NCI-H510A (cell line): ENCODE measurements at places on chromosomes 5 and 9.

DNA sequence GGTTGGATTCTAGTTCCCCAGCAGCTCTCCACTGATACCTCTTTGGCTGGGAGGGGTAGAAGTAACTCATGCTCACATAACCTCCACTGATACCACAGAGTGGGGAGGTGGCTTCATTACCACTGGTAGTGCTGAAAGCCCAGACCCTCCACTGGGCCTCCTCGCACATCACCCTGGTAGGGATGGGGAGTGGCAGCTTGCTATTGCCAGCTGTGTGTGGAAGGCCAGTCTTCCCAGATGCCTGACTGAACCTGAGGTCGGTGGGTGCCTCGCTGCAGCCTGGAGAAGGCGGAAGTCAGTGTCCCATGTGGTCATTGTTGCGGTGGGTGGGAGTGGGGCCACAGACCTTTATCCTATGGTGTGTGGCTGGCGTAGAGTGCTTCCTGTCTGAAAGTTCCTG lies 138.0 kb downstream of the TAF11L14 start:
- no peak for DNase-seq

GRCh38 chr9:29325894-29326293 lies 1752.6 kb upstream of the C9orf72 start:
- DNase-seq: no peak

DNA sequence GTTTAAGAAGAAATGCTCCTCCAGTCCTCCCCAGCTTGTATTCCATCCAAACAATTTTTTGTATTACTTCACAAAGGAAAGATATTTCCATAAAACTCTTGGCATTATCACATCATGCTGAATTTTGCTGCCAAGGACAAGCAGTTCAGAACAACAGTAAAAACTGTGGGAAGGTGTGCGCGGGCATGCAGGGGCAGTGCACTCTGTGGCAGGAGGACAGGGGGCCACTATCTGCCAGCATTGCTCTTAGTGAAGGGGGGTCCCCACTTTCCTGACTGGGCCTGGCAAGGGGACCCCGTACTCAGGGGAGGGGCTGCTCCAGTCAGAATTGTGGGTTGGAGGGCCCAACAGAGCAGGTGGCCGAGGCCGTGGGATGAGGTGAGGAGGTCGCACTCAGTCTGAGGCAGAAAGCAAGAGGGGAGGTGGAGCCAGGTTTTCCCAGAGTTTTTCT lies 32.8 kb downstream of the ANGPTL2 start:
- DNase-seq: no peak

DNA sequence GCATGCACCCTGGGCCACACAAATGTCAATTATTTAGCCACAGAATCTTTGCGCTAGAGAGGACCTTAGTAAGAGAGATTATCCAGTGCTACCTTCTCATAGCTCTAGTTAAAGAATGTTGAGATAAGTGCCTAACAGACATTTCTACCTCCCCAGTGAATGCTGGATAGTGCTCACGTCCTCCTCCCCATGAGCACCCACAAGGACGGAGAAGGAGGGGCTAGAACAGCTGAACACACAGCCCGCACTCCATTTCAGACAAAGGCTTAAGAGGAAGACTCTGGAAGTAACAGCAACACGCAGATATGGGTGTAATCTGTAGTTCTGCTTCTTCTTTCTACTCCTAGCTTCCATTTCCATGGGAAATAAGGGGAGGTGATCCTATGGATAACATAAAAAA lies 120.5 kb downstream of the FEM1C start:
- DNase-seq: no peak

DNA sequence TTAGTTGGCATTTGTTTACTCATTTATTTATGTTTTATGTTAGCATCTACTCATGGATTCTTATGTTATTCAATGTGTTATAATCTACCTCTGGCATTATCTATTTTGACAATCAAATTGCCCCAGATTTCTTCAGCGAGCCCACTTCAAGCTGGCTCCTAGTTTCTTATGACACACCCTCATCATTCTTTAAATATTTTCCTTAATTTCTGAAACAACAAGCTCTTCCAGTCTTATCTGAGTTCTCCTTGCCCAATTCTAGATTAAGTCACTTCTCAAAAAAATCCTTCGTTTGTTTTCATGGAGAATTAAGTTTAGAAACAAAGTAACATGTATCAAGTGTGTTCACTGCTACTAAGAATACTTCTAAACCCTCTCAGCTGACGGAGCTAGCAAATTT lies 229.8 kb downstream of the SEMA5A start:
- no peak for DNase-seq

- no peak for DNase-seq
Observed at GRCh38 chr9:126503333-126504085, 110.2 kb upstream of the LMX1B start.

DNA sequence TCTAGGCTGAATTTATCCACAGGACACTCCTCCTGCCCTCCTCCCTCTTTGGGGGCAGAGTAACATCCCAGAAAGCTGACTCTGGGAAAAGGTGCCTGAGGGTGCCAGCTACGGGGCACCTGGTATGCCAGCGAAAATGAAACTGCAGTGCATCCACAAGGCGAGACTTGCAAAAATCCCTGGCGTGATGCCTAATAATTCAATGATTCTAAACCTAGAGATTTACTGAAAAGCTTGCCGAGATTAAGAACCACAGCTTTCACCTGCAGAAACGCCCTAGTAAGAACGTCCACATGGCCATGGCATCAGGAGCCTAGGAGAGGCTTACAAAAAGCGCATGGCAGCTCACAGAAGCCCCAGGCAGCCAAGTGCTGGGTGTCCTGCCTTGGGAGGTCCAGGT lies 20.9 kb downstream of the CCNJL start:
- no peak for DNase-seq

GRCh38 chr9:20532584-20532983 lies 89.7 kb downstream of the MLLT3 start:
- DNase-seq: no peak

- no peak for DNase-seq
Observed at GRCh38 chr5:71836084-71836483, 117.0 kb downstream of the CARTPT start.

DNA sequence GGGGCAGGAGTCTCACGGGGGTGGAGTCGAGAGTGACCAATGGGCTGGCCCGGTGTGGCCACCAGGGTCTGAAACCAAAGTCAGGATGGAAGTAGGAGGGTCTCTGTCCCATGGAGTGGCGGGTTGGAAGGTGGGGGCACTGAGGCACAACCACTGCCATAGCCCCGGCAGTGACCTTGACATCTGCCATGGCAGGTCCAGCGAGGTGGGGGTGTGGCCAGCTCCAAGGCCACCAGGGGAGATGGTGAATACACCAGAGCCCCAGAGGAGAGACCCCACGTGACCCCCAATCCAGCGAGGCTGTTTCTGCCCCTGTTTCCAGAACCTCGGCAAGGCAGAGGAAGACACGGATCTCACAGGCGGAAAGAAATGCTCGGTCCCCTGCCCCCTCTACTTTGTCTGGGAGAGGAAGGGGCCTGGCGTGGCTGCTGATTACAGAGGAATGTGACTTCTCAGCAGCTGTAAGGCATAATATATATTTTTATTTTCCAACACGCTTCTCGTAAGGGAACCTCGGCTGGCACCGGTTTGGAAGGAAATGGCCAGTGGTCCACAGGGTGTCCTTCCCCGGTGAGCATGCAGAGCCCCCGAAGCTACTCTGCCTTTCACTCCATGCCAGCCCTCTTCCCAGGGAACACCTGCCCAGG lies 105.7 kb upstream of the SARDH start:
- no peak for DNase-seq

- DNase-seq: no peak
Observed at GRCh38 chr5:143134269-143134668, 269.2 kb downstream of the NR3C1 start.

GRCh38 chr5:89572696-89573095 lies 689.7 kb upstream of the MEF2C start:
- no peak for DNase-seq

GRCh38 chr9:119556129-119556875 lies 187.1 kb upstream of the BRINP1 start:
- peak; percentile 66 for DNase-seq

- no peak for DNase-seq
Observed at GRCh38 chr5:137367951-137368350, 131.2 kb downstream of the SPOCK1 start.

DNA sequence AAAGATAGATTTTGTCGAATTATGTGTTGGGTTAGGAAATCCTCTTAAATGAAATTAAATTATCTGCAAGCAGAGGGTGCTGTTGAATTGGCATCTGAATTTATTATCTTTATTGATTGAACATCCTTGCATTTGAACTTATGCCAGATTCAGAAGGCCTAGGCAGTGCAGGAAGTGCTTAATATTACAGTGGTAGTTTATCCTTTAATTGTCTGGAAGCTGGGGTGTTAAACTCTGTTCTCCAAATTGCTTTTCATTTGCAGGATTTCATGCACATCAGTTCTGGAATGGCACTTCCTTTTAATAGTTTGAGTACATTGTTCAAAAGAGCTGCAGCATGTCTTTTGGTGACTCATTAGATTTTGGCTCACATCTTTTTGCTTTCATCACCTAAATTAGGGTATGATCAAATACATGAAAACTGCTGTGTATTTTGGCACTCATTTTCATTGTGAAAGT lies 186.3 kb downstream of the KDM4C start:
- DNase-seq: no peak

GRCh38 chr5:173010547-173011464 lies 27.2 kb downstream of the ATP6V0E1 start:
- no peak for DNase-seq
